Activated naive CD4-positive, alpha-beta T cell treated with anti-CD3 and anti-CD28 coated beads, Interleukin-2, amount 50 U/mL, for 16 hours (primary cell): ENCODE measurements at places on chromosomes 11 and 22.
A peak's percentile ranks its signal among the peaks of the same experiment; 100 is the strongest.

DNA sequence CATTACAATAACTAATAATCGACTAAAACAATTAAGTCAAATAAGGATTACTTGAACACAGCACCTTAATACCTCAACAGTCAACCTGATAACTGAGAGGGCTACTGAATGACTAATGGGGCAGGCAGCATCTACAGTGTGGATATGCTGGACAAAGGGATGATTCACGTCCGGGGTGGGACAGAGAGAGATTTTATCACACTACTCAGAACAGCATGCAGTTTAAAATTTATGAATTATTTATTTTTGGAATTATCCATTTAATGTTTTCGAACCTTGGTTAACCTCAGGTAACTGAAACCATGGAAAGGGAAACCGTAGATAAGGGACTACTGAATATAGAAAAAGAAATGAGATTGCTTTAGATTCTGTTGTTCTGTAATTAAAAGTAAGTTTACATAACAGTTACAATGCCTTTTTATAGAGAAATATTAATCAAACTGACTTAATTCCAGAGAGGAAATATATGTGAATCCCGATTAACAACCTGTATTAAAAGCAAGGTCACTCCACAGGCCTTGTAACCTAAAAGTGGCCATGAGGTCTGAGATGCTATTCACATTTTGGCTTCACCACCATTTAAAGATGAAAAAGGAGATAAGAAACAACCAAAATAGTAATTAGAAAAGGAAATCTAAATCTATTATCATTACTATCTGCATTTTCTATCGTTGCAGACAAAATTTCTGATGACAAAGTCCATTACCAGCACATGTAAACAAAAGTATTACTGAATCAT, 119.0 kb upstream of the TP53AIP1 start:
- no peak for DNase-seq

GRCh38 chr11:12284316-12285050, 92.9 kb upstream of the PARVA start:
- DNase-seq = no peak

GRCh38 chr22:22520667-22521602, 865 bp upstream of the ZNF280A start:
- no peak for DNase-seq

- no peak for DNase-seq
Observed at GRCh38 chr11:65954771-65955170, 6.8 kb upstream of the SART1 start.

GRCh38 chr11:57622263-57622662, 24.8 kb downstream of the SERPING1 start:
- no peak for DNase-seq

DNA sequence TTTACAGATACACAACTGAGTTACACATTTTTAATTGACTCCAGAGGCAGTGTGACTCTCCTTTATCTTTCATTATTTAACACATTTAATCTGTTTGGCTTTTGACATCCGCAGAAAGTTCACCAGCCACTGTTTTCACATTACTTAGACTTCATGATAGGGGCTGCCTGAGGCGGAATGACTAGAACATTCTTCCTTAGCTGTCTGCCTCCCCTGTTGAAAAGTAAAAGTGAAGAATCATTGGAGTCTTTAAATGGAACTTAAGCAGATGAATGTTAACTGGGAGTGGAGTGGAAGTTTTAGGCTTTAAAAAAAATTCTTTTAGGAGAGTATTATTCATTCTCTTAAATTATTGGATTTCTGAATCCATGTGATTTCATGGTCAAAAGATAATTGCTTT, 229.2 kb upstream of the MTNR1B start:
- DNase-seq = no peak

- DNase-seq = no peak
Observed at GRCh38 chr11:44581246-44581645, 15.8 kb downstream of the CD82 start.

DNA sequence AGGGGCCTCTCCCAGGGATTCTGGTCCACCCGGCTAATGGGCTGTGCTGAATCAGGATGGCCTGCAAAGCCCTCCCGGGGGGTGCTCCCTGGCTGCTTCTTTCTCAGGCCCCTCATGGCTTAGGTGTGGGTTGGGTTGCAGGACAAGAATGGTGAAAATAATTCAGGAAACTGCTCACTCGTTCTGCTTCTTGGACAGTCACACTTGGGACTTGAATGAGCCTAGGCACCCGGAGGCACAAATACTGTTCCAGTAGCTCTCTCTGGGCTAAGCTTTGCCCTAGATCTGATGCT, 83.2 kb downstream of the TRIM29 start:
- no peak for DNase-seq

- no peak for DNase-seq
Observed at GRCh38 chr11:69540118-69541000, 58.9 kb downstream of the LINC01488 start.

- no peak for DNase-seq
Observed at GRCh38 chr11:116946414-116946813, 109.0 kb upstream of the APOA1 start.

- DNase-seq = peak; percentile 1
Observed at GRCh38 chr11:3183523-3183922, 18.4 kb upstream of the OSBPL5 start.

DNA sequence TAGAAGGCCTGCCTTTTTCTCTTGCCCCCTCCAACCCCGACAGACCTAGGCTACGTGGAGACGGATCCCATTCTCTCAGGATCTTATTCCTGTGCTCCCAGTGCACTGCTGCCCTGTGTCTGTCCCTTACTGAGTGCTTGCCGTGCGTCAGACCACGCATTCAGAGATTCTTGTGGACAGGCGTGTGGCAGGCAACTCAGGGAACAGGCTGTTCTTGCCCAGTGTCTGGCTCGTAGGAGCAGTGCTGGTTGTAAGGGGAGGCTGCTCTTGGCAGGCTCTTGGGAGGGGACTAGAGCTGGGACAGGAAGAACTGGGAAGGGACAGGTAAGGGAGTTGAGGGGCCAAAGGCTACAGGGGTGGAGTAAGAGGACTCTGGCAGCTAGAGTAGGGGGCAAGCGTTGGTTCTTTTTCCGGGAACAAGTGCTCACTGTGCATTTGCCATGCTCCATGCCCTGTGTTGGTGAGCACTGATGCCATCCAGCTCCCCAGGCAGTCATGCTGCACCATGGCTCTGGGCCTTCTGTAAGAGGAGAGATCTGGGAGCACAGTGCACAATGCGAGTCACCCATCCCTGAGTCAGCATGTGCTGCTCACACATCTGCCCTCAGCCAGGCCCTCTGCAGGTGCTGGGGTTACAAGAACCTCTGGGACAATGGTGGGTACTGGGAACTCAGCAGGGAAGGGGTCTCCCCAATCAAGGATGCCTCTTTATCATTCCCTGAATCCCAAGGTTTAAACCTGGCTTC, 119.1 kb downstream of the TBC1D22A start:
- no peak for DNase-seq

- no peak for DNase-seq
Observed at GRCh38 chr11:20070459-20070858, 89.8 kb downstream of the DBX1 start.

DNA sequence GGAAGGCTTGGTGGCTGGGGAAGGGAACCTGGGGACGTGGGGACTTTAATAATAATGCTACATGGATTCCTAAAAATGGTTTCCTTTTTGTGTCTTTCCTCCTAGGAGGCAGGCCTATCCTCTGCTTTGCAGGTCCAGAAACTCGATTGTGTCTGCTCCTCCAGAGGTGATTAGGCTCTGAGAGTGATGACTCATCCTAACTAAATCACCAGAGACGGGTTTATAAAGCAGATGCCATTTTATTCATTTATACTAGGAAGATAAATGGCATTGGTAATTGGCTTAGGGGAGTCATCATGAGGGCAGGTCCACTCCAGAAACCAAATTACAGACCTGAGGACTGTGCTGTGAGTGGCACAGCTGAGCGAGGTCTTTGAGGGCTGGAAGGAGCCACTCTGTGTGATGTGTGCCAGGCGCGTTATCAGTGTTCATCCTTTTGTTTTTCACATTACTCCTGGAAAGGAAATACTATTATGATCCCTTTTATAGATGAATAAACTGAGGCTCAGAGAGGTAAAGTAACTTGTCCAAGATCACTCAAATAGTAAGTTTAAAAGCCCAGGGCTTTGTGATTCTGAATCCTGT, 7.1 kb downstream of the NLRX1 start:
- no peak for DNase-seq

DNA sequence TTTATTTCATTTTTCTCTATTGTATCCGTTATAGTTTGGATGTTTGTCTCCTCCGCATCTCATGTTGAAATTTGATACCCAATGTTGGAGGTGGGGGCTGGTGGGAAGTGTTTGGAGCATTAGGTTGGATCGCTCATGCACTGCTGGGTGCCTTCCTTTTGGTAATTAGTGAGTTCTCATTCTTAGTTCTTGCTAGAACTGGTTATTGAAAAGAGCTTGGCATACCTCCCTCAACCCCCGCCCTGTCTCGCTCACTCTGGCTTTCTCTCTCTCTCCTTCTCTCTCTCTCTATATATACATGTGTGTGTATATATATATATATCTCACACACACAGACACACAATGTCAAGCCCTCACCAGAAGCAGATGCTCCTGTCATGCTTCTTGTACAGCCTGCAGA, 978.7 kb downstream of the DLG2 start:
- DNase-seq = no peak

DNA sequence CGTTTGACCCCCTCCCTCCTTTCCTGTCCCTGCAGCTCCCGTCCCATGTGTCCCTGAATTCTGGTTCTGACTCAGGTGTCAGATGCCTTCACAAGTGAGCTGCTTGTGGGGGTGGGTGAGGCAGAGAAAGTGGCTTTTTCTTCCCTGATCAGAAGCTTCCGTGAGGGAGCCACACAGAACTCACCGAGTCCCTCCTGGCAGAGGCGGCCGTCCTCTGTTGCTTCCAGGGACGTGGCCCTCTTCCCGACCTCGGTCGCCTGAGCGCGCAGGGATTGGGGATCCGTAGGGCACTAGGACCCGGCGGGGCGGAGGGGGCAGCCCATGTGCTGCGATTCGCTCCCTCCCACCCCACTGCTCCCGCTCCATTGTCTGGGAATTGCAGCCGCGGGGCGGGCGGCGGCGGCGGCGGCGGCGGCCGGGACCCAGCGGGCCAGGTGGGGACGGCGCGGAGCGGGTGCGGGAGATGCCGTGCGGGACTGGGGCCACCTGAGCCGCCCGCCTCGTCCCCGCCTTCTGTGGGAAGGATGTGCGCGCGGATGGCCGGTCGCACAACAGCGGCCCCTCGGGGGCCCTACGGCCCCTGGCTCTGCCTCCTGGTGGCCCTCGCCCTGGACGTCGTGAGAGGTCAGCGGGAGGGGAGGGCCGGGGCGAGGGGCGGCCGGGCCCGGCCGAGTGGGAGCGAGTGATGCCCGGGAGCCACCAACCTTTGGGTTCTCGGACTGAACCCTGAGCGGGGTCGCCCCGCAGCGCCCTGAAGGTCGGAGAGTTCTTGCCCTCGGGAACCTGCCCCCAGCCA, at the start of gene TMEM132A:
TSS of gene TMEM132A (plus strand) at position 351 of the 796 bp plus-strand sequence. CDS start at position 525, 174 bp downstream.
- no peak for DNase-seq

- no peak for DNase-seq
Observed at GRCh38 chr11:33697997-33698396, 2.6 kb downstream of the C11orf91 start.

DNA sequence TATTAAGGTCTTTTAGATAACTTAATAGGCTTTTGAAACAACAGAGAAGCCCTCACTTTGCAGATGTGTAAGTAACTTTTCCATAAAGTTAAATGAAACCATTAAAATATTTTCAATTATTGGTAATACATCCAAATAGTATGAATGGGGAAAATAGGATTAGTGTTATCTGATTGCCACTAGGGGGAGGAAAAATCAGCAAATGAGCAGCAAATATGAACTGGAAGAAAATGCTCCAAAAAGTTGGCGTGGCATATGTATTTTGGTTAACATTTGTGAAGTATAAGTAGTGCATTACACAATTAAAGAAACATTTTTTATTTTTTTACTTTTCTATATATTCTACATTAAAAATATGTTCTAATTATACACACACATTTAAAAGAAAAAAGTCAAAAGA, 259.8 kb upstream of the ANO5 start:
- no peak for DNase-seq

GRCh38 chr11:133951327-133952198, 5.2 kb downstream of the IGSF9B start:
- no peak for DNase-seq

GRCh38 chr22:27075891-27076290, 418.5 kb downstream of the MIAT start:
- DNase-seq = no peak

DNA sequence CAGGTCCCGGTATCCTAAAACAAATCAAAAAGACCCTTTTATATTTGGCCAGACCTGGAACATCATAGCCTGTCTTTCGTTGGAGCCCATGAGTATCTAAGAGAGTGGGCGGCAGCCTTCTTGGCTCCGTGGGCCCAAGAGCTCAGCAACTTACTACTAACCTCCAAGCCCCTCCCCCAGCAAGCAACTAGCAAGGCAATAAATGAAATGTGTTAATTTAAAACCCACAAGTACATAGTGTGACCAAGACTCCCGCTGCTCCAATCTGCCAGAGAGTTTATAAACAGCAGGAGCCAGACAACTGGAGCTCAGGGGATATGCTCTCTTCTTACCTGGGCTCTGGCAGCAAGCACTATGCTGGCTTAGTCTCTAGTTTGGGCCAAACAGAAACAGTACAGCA, 40.8 kb upstream of the CYP2D6 start:
- no peak for DNase-seq

DNA sequence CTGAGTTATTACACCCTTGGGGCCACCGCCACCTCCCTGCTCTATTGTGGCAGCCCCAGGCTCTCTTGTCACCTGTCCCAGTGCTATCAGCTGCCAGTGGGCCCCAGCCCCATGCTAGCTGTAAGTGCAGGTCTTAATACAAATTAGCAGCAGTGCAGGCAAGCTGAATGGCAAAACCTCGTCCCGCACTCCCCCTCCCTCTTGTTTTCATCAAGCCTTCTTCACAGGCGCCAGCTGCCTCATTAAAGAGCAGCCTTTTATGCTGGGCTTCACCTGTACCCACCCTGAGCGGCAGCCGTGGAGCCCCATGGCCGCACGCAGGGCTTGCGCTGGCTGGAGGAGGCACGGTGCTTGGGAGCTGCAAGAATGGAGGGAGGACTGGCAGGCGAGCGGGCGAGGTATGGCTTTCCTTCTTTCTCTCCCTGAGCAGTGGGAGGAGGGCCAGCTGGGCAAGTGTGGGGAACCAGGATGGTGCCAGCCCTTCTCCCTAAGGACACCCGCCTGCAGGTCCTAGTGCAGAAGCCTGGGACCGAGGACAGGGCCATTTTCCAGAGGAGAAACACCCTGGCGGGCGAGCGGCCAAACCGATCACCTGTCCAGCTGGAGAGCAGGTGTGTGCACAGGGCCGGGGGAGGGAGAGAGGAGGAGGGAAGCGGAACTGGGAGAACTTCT, 70.7 kb downstream of the FLI1 start:
- DNase-seq = no peak

- DNase-seq = no peak
Observed at GRCh38 chr11:83007909-83008580, 63.7 kb downstream of the RAB30 start.

GRCh38 chr11:65425105-65425970, 2.7 kb downstream of the NEAT1 start:
- DNase-seq = peak; percentile 81

DNA sequence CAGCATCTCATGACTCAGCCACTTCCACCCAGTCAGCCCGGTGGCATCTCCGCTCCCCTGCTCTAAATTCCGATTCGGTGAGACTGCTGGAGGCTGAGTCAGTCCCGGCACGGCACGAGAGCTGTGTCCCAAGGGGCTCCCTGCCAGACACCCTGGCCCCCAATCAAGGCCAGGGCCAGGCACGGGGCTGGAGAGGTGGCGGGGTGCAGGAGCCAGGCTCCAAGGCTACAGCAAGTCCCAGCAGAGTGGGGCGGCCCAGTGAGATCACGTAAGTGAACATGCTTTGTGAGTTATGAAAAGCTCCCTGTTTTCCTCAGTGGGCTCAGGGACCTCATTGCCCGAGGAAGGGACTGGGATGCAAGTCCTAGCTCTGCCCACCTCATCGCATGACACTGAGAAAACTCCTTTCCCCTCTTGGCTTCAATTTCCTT, 3.0 kb downstream of the C11orf68 start:
- no peak for DNase-seq
